ENCODE measurements at places on chromosomes 11 and 22.
A peak's percentile ranks its signal among the peaks of the same experiment; 100 is the strongest.

- no peak for DNase-seq
Observed at GRCh38 chr11:45974806-45975205, 52.4 kb downstream of the LARGE2 start.

GRCh38 chr22:50302041-50302541 is 5.4 kb downstream of the PLXNB2 start:
- no peak for DNase-seq

DNA sequence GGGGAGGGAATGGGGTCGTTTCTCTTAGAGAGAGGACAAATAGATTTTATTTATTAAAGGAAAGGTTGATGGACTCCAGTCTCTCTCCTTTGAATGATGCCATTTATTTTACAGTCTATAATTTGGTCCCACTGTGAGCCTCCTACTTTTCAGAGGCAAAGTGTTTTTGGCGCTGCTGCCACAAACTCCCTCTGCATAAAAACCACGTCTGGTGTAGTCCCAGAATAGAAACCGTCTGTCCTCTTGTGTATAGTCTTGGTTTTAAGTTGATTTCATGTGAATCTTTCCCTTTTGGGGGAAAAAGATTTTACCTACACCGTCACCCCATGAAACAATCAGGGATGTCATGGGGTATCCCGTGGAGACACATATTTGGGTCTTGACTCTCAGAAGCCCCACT is 143.6 kb upstream of the SEZ6L start:
- no peak for DNase-seq

DNA sequence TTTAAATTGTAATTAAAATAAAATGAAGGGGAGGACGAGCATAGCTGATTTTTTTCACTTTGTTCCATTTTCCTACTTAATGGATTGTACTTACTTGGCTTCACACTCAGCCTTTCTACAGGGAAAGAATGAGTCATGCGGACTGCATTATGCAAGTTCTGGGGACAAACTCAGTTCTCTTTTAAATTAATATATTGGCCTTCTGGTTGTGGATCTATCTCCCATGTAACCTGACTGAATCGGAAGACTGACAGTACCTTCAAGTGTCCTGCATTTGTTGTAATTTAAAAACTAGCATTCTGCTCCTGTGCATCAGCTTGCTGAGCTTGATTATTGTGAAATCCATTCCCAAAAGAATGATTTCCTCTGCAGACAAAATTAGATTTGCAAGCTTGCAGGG is 12.2 kb downstream of the OR8D1 start:
- peak; percentile 30 for DNase-seq

DNA sequence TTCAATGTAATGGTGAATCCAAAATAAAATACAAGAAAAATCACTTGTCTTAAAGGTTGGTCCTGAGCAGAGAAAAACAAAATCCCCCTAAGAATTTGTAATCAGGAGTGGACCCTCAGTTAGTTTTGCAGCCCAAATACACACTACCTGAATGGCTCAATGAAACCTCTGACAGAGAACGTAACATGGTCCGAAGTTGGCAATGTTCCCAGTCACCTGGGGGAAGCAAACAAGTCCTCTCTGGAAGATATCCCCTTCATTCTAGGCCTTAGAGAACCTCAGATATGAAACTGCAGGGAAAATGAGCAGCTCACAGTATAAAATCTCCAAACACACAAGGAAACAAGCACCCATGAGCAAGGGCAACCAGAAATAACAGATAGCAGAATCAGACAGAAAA is 58.2 kb downstream of the MORC2 start:
- no peak for DNase-seq

DNA sequence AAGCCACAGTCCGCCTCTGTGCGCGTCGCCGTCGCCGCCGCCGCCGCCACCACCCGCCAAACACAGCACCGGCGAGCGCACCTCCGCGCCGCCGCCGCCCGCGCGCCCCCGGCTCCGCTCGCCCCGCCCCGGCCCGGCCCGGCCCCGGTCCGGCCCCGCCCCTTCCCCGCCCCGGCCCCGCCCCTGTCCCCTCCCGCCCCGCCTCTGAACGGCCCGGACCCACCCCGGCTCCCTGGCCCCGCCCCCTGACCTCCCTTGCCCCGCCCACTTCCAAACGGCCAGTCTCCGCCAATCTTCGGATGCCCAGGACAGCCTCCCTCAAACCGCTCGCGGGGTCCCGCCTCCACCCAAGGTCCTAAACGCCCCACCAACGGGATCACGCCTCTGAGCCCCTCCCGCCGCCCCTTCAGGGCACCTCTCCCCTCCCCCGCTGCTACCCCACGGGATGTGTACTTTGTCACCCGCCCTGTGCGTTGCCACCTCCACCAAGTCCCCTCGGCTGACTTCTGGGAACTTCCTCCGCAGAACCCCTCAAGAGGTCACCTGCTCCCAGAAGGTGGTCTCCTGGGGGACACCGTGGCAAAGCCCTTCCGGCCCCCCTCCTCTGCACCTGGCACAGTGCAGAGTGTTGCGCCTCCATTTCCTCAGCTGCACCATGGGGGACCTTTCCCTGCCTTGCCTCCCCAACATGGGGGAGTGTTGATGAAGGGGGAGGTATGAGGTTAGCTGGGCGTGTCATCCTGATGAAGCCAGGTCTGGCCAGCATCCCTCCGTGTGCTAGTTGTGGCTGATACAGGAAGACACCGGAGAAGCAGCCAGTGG is at the start of gene KIAA0930:
Gene KIAA0930 (minus strand): TSS at position 85 of the 822 bp plus-strand sequence. CDS start 191 bp downstream, outside the sequence.
- DNase-seq: peak; percentile 68

DNA sequence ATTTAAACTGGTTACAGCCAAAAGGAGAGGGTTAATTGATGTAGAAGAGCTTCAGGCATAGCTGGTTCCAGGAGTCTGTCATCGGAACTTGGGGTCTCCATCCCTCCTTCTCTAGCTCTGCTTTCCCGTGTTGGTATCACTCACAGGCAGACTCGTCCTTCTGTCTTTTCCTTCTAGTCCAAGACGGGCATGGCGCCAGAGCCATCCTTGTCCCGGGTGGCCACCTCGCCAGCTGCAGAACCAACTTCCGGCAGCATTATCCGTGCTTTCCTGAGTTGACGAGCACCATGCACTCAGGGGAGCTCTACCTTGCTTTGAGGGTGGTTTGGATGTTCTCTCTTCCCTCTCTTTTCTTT is 14.7 kb downstream of the LINC01488 start:
- DNase-seq: no peak

GRCh38 chr11:134278356-134278755 is 2.2 kb downstream of the GLB1L3 start:
- no peak for DNase-seq

GRCh38 chr22:46297151-46297812 is 612 bp downstream of the GTSE1 start:
- peak; percentile 38 for DNase-seq

- peak; percentile 89 for DNase-seq
Observed at GRCh38 chr11:7020183-7020917, at the start of the genes NLRP14 and ZNF214. TSS of gene NLRP14 (plus strand) at chr11:7020479. CDS start at chr11:7038587, 18,108 bp downstream. TSS of gene ZNF214 (minus strand) at chr11:7020346. CDS start at chr11:7002835, 17,511 bp downstream.

DNA sequence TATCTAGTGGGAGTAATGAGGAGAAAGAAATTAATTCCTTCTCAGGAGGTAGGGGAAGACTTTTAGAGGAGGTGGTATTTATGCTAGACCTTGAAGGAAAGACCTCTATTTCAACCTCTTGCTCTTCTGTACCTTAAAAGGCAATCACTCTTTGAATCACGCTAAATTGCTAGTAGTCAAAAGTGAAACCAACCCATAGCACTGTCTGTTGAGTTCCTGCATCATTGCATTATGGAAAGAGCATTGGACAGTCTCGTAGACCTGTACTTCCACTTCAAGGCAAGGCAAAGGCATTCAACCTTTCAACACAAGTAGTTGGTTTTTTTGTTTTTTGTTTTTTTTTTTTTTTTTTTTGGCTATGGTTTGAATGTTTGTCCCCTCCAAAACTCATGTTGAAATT is 770.4 kb downstream of the ETS1 start:
- DNase-seq: no peak

- DNase-seq: peak; percentile 80
Observed at GRCh38 chr11:47216121-47216798, 1.5 kb downstream of the DDB2 start.

DNA sequence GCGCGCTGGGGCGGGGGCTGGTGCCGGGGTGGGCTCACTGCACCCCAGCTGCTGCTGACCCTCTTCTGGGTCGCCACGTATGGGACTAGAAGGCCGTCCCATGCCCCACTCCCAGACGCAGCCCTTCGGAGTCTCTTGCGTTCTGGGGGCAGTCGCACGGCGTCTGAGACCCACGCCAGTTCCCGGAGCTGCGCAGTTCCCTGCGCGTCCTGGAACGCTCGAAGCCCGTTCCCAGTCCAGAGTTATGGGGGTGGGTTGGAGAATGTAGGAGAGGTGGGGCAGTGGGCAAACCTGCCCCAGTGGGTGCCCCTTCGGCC is 375 bp downstream of the LAYN start:
- DNase-seq: peak; percentile 10

DNA sequence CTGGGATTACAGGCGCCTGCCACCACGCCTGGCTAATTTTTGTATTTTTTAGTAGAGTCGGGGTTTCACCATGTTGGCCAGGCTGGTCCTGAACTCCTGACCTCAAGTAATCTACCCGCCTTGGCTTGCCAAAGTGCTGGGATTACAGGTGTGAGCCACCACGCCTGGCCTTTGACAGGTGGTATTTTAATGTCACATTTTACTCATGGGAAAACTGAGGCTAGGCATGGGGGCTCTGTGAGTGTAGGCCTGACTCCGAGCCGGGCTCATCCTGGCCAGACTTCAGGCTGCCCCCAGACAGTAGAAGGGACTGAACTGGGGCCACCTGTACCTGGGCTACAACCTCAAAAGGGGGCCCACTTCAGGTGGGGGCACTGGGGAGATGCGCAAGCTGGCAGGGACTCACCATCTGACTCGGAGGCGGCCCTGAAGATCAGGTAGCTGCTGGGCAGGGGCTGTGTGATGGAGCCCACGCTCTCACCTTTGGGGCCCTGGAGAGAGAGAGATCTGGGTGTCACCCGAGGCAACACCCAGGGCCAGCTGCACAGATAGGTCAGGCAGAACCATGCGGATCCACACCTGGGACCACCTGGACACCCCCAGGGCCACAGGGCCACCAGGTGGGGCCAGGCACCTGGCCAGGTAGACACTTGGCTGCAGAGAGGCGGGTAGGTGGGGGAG is 45.8 kb downstream of the OSBPL5 start:
- DNase-seq: no peak

- peak; percentile 14 for DNase-seq
Observed at GRCh38 chr22:29916007-29916544, 33.1 kb downstream of the MTMR3 start.

DNA sequence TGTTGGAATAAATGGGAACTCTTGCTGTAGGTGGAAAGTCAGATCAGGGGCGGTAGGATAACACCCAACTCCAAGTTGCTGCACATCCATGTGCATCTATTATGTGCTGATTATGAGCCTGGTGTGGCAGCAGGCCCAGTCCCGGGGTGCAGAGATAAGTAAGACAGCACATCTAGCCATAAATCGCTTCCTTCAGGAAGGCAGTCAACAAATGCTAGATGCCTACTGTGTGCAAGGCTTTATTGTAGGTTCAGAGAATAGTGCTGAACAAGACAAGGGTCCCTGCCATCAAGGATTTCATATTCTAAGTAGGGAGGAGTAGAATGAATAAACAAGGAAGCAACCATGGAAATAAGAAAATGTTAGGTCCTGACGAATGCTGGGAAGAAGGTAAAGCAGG is 110.2 kb downstream of the PKNOX2 start:
- no peak for DNase-seq

GRCh38 chr11:95289378-95290101 is 58.5 kb upstream of the SESN3 start:
- DNase-seq: peak; percentile 93

GRCh38 chr11:134406264-134407185 is 5.5 kb downstream of the B3GAT1 start:
- DNase-seq: peak; percentile 33

- peak; percentile 53 for DNase-seq
Observed at GRCh38 chr11:73198677-73199076, 19.4 kb upstream of the P2RY2 start.

DNA sequence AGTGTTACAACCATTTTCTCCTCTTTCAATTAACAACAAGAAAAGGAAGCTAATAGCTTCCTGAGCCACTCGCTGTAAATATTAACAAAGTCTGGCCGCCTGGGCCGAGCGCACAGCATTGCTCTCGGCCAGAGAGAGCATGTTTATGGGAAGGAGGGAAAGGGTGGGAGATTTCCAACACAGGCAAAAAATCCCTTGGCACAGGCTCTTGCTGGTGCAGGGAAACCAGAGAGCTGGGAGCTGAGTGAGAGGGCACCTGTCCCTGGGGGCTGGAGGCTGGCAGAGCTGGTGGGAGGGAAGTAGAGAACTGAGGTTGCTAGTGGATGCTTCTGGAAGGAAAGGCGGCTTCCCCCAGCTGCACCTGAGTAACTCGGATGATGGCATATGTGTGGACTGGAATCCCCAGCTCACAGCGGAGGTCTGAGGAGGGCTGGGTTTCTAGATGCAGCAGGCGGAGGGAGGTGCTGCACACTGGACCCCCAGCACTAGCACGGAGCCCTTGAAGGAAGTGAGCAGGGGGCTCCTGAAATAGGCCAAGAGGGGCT is 59.6 kb downstream of the FLRT1 start:
- no peak for DNase-seq

DNA sequence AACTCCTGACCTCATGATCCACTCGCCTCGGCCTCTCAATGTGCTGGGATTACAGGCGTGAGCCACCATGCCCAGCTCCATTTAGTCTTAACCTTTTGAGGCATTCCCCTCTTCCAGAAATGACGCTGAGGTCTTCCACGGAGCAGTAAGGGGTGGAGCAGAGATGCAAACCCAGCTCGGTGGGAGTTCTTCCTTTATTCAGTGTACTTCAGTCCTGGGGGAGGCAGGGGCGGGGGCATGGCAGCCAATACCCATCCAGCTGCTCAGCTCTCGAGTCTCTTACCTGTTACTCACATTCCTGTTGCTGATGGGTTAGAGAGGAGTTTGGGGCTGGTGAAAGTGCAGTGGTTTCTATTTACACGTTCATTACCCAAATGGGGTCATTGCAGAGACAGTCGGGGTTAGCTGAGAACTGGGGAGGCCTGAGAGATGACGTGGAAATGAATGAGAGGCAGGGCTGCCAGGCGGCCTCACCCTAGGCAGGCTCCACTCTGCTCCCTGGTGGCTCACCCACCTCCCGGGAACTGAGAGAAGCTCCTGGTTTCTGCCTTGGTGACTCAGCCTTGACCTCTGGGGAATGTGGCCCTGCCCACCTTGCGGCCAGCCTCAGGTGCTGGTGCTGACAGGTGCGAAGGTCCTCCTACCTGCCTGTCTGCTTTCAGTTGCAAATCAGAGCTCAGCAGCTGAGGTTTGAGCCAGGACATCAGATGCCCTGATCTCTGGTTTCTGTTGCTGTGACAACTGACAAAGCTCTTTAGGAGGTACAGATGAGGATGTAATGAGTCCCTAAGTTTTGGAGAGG is 13.4 kb upstream of the ST14 start:
- peak; percentile 97 for DNase-seq

Data from epithelial cell of esophagus (primary cell).